ENCODE measurements at places on chromosomes 6 and 20.
A peak's percentile ranks its signal among the peaks of the same experiment; 100 is the strongest.

GRCh38 chr6:14972379-14973067 lies 273.3 kb upstream of the JARID2 start:
- DNase-seq = no peak

DNA sequence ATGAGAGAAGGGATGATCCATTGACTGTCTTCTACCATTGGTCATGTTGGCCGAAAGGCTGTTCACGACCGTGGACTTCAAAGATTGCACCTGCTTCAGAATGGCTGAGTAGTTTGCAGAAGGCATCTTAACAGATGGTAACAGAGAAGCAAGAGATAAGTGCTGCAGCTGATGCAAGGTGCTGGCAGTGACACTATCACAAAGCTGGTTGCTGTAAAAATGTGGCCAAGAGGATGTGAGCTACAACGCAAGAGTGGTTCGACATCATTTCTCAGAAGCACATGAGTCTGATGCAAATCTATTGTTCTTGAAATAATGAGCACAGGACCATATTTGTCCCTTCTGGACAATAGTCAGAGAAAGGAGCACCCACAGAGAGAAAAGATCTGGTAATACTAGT lies 27.0 kb upstream of the ANKEF1 start:
- no peak for DNase-seq

DNA sequence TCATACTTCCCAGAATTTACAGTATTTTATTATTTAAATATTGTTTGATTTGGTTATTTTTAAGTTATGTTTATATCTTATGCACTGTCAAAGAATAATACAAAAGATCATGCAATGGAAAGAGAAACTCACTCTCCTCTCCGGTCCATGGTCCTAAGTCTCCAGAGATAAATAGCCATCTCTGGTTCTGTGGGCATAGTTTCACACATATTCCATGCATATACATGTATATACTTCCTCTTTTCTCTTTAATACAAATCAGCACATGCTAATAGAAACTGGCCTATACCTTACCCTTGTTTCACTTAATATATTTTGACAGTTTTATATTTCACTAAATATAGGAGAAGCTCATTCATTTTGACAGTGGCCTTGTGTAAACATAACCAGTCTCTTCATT lies 901.7 kb upstream of the CITED2 start:
- peak; percentile 22 for DNase-seq

- DNase-seq = no peak
Measured at GRCh38 chr6:123352279-123352678, 284.5 kb downstream of the TRDN start.

DNA sequence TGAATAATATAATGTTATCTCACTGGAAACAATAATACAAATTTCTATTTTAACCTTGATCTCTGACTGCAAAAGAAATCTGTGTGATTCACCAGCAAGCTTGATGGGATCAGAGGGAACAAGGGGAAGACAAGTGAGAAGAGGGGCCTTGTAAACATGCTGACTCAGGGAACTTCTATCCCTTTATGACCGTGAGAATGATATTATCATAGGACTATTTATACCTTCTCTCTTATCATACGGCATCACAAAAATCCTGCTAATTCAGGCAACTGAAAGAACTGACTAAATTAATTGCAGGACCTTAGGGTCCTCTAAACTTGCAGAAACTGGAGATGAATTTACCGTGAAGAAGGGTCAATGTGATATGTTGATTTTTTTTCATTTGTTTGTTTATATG lies 173.3 kb downstream of the PTPRK start:
- DNase-seq = no peak

DNA sequence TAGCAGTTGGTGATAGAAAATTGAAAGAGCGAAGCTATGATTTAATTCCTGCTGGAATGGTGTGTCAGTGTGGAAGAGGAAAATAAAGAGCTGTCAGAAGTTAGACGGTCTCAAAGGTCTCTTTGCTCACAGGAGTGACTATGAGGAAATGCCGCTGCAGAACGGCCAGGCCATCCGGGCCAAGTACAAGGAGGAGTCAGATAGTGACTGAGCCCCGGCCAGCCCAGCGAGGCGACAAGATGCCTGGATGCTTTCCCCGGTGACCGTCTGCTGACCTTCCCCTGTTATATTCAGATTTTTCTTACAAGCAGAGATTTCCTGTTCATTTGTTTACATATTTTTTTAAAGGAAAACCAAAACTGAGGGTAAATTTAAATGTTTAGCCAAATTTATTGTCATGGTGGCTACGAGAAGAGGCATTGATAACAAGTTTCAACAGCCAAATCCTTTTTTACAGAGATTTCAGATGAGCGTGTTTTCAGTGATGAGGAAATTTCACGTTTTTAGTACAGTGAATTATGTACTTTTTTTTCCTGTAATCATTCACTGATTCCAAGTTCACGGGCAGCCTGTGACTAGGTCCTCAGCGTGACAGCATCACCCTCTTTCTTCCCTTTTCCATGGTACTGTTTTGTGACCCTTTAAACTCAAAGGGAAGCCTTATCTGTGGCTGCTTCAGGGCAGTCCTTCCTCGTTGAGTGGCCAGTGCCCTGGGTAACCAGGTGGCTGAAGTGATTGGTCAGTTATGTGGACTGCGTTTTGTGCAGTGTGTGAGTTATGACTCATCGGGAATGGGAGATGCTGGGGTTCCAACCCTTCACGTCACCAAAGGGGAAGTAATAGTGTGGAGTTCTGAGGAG lies 12.6 kb downstream of the DYNLT1 start:
- no peak for DNase-seq

DNA sequence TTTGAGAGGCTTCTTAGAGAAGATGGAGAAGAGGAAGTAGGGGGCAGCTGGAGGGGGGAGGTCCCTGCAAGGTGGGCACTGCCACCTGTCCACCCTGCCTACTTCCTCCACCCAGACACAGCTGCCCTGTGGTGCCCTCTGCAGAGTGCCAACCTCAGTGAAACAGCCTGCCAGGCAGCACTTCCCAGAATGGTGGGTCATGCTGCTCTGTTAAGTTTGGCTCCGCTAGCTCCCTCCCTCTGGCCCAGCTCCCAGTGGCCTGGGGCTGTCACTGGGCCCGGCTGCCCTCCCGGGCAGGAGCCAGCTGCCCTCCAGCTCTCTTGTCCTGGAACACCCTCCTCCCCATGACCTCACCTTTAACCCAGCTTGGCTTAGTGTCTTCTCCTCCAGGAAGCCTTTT lies 5.1 kb upstream of the EPB41L1 start:
- no peak for DNase-seq

DNA sequence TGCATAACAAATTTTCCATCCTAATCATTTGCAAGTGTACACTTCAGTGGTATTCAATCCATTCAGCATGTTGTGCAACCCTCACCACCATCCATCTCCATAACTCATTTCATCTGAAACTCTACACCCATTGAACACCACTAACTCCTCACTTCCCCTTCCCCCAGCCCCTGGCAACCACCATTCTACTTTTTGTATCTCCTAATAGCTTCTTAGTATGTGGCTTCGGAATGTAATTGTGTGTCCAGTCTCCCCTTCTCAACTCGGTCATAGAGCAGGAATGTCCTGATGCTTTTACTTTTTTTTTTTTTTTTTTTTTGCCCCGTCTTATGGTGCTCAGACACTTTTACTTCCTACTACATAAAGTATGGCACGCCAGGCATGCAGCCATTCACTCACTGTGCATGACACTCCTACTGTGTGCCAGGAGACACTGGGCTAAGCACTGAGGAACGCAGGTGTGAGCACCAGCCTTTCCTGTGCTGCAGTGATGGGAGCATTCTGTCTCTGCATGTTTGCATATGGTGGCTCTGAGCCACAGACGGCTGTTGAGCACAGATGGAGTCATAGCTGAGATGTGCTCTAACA lies 15.3 kb downstream of the HCK start:
- DNase-seq = no peak

GRCh38 chr6:34144581-34145160 lies 1.2 kb downstream of the GRM4 start:
- DNase-seq = no peak

GRCh38 chr6:92538275-92538674 lies 881.1 kb downstream of the EPHA7 start:
- DNase-seq = no peak

DNA sequence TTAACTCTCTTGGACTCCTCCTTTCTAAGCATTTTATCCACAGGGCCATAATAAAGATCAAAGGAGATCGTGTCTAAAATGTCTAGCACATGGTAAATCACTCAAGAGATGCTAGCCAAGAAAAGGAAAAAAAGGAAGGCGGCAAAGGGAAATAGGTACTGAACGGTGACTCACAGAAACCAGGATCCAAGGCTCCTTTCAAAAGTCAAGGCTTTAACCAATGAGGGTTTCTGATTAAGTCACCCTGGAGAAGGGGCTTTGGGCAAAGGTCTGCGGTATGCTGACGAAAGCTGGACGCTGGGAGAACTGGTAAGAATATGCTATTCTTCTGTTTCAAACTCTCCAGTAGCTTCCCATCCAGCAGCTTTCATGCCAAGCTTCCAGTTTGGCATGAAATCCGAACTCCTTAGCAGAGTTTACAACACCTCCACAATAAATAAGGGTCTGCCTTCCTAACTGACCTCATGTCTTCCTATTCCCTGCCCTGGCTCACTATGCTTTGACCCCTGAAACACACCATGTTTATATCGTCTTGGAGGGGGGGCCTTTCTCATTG lies 1.0 kb downstream of the TOMM34 start:
- DNase-seq = peak; percentile 27

DNA sequence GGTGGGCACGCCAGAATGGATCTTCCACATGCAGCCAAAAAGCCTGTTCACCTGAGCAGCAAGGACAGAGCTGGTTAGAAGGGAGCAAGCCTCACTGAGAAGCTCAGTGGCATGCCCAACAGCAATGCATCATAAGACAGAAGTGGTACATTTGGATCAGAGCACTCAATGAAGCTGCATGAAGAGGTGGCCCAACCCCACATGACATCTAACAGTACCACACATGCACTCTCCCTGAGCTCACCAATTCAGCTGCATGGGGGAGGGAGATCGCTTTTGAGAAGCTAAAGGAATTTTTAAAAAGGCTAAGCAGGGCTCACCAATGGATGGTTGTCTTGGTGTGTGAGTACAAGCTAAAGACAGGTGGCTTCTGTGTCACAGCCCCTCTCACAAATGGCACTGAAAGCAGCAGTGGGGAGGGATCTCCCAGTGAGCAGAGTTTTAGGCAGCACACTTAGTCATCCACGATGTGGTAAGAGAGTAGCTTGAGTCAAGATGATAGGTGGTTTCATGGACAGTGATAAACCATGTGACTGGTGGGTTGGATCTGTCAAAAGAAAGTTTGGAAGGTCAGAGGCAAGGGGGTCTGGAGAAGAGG lies 166.6 kb upstream of the TAB2 start:
- DNase-seq = no peak

DNA sequence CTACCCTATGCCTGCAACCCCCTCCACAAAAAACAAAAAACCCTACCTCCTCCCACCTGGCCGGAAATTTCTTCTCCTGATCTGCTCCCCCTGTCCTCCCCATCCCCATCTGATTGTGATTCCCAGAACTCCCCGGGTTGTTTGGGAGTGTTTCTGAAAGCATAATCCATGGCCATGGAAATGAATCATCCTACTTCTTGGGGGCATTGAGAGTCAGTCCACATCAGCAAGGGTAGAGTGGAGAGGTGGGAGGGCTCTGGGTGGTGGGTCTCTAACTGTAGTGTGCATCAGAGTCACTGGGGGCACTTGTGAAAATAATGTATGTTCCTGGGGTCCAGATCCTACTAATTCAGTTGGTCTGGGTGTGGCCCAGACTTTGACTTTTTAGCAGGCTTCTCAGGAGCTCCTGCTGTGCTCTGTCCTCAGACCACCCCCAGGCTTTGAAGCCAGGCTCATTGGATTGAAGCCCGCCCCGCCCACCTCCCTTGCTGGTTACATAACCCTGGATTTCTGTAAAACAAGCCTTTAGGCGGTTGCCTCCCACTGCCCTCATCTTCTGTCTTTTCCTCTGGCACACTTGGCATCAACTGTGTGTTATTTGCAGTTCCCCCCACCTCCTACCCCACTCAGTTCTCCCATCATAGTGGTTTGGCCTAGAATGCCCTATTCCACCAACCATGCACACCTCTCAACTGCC lies 10.5 kb downstream of the PIGT start:
- no peak for DNase-seq

DNA sequence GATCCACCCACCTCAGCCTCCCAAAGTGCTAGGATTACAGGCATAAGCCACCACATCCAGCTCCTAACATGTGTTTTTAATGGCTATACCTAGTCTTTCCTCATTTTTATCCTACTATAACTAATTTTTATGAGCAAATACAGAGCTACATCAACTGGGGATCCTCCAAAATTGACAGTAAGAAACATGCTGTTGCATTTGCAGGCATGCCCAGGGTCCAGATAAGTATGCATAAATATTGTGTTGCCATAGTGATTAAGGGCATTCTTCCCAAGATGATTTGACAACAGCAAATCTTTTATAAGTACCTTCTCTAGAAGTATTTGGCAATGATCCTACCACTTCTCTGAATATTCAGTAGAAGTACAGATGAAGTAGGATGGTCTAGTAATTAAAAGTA lies 41.9 kb upstream of the MOXD1 start:
- DNase-seq = no peak

- no peak for DNase-seq
Measured at GRCh38 chr6:90328004-90328403, 31.4 kb upstream of the BACH2 start.

- DNase-seq = peak; percentile 34
Measured at GRCh38 chr20:31517373-31517772, 3.1 kb downstream of the HM13 start.

- DNase-seq = no peak
Measured at GRCh38 chr20:23823621-23824324, 2.8 kb downstream of the CST2 start.

DNA sequence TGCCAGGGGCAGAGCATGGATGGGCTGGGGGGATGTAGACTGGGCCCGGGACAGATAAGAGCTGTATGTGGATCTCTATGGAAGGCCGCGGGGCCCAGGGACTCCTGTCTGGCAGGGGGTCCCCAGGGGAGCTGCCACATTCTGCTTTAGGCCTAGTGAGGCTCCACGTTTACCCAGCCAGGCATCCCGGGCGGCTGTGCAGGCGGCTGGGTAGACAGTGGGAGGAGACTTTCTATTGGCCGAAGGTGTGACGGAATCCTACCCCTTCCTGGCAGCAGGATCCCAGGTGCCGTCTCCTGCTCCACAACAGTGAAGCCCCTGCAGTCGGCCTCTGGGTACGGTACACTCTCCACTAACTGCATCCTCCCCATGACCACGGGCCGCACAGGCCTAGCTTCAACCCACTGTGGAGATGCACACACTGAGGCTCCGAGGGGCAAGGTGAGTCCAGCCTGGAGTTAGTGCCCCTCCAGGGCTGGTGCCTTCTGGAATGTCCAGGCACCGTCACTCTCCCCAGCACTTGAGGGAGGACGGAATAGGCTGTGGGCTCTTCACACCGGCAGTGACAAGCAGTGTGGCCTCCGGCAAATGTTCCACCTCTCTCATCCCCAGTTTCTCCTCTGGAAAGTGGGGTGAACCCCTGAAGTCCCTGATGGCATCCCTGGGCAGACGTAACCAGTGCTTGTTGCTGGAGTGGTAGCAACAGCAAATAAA lies 36.8 kb upstream of the ZBP1 start:
- DNase-seq = no peak

DNA sequence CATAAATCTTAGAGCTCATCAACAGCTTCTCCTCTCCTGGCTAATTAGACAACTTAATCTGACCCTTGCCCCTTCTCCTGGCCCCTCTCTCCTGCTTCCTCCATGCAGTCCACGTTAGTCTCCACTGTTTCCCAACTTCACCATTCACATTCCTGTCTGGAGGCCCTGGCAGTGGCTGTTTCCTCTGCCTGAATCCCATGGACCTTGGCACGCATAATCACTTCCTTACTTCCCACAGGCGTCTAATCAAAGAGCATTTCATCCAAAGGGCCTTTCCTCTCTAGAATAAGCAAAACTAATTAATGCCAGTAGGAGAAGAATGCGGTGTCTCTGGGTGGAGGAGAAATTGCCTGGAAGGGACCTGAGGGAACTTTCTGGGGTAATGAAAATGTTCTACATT lies 16.4 kb upstream of the XRN2 start:
- DNase-seq = no peak
